ENCODE measurements at places on chromosomes 7 and 10.

- peak; percentile 28 for DNase-seq
Observed at GRCh38 chr7:121547544-121548092, 151.5 kb upstream of the FAM3C start.

DNA sequence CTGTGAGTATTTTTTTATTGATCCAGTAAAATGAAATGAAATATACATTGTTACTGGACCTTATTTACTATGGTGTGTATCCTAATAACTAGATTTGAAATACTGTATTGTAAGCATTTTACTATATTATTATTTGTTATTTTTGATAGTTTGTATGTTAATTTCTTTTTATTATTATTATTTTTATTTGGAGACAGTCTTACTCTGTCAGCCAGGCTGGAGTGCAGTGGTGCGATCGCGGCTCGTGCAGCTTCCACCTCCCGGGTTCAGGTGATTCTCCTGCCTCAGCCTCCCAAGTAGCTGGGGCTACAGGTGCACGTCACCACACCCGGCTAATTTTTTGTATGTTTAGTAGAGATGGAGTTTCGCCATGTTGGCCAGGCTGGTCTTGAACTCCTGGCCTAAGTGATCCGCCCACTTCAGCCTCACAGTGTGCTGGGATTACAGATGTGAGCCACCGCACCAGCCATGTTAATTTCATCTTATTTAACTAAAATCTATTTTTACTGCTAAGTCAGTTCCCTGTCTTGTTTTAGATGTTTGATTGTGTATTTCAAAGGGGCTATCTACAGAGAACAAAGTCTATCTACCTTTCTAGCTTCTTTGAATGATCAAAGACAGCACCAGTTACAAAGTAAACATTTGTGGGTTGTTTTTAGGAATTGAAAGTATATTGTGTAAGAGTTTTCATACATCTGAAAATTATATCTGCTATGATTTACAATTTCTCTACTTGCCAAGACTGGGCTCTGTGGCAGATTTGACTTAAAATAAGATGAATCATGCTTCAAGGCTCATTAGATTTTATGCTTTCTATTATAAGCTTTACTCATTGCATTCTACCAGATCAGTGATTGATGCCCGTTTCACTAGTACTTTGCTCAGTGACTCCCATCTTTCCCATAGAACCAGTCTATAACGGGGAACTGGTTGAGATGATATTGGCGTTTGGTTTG is 41.6 kb downstream of the CDC123 start:
- no peak for DNase-seq

DNA sequence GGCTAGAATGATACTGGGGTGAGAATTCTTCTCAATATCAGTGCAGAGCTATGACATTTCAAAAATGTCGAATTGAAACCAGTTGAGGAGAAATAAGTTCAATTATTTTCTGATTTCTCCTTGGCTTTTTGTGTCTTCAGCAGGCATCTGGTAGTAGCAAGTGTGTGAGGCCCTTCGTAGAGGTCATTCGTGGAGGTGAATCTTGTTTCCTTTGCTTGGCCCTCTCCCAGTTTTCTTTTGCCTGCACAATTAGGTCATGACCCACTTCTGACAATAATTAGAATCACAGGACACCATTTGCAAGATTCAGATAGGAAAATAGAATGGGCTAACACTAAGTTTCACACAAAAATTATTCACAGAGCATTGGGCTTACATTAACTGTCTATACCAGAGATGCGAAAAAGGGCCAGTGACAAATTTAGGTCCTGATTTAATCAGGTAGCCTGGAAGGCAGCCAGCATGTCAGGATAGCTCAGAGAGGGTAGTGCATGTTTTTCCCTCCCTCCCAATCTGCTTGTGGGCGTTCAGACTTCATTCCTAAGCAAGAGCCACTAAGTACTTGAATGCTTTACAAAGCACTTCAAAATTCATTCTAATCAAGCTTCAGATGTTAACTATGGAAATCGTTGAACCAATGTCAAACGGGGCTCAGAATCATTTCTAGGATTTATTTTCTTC is 24.0 kb upstream of the A1CF start:
- DNase-seq = no peak

GRCh38 chr10:92219559-92219958 is 71.3 kb downstream of the CPEB3 start:
- DNase-seq = no peak

DNA sequence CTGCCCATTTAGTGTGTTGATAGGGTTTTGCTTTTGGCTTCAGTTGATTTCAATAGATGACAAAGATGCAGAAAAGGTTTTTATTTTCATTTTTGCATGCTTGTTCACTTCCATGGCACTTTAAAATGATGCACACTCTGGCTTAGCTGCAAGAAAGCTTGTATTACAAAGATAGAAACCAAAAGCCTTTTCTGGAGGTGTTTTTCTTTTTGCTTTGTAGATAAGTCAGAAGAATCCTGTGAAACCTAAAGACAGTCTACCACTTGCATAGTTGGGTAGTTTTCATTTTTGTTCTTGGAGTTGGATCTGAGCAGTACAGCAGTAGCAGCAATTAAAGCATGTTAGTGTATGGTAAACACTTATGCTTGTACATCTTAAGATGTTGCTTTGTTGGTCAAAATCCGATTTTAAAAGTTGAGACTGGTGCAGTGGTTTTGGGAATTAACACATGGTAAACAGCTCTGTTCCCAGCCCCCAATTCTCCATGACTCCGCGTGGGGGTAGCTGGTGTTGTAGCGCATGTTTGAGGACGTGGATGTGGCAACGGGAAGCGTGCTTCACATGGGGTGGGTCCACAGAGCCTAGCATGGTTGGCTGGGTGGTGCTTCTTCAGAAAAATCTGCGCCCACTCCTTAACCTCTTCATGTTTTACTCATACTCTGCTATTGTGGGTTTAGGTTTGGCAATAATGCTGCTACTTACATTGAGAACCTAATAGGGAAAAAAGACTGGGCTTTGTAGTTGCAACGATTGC is 19.8 kb downstream of the CCNY start:
- no peak for DNase-seq

DNA sequence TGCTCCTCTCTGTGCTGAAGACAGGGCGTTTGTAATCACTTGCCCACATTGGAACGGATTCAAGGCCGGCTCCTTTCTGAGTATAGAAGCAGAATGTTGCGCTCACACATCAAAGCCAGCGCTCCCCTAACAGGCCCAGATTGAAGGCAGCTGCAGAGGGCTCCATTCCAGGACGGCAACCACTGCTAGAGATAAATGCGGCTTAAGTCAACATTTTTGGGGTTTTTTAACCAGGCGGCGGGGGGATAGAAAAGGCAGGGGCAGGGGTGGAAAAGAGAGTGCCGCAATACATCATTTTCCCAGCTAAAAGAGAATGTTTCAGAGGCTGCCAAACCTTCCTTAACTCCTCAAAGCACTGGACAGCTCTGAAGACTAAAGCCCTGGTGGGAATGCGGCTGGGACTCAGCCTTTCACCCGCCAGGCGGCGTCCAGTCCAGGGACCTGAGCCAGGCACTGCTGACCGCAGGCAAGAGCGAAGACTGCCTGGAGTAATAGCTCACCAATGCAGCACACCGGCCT is 189.6 kb downstream of the TNS3 start:
- no peak for DNase-seq

DNA sequence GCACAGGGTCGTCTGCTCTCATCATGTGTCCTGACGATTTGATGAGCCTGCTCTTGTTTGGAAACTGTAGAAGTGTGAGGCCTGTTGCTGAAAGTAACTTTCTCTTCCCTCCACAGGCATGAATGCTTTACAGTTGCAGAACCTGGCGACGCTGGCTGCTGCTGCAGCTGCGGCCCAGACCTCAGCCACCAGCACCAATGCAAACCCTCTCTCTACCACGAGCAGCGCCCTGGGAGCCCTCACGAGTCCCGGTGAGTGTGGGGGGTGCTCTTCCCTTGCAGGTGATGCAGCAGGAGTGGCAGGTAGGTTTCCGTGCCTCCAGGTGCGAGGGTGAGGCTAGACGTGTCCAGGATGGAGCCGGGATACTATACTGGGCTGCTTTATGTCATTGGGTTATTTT is 270.6 kb downstream of the CELF2 start:
- no peak for DNase-seq

DNA sequence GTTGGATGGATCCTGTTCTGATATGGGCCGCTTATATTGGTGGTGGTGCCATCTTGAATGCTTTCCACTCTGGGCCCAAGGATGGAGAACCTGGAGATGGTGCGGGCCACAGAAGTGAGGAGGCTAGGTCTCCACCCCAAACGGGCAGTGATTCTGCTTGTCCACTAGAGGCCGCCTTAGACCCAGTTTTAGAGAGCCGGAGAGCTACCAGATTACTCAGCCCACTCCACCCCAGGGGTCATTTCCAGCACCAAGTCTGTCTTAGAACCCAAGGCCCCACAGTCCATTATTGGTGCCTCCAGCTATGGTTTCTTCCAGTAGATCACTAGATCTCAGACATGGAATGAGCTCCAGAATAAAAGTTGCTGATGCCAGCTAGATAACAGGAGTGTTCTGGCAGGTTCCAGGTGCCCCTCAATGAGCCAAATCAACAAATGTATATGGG is 11.8 kb upstream of the CAMK2G start:
- no peak for DNase-seq

DNA sequence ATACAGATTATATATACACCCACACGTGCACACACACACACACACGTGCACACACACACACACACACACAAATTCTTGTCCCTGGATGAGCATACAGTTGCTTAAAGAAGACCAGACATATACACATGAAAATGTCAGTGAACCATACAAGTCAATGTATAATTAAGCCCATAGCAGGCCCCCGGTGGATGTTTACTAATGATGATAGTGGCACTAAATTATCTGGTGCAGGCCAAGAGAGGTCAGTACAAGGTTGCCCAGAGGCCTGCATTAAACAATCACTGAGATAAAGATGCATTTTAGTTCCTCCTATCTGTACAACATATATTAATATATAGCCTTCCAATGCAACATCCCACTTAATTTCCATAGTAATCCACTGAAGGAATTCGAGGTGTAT is 860.5 kb downstream of the LRMDA start:
- DNase-seq = no peak

DNA sequence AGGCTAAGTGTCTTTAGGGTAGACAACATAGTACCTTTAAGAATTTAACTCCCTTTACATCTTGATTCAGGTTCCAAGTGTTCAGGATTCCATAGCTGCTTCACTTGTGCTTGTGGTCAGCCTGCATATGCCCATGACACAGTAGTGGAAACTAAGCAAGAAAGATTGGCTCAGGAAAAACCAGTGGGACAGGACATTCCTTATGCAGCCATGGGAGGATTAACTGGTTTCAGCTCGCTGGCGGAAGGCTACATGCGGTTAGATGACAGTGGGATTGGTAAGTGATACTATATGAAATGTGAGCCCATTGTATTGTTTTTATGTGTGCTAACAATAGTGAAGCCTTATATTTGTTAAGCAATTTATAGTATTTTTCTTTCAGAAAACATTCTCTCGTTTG is 11.3 kb downstream of the FAM221A start:
- DNase-seq = no peak

DNA sequence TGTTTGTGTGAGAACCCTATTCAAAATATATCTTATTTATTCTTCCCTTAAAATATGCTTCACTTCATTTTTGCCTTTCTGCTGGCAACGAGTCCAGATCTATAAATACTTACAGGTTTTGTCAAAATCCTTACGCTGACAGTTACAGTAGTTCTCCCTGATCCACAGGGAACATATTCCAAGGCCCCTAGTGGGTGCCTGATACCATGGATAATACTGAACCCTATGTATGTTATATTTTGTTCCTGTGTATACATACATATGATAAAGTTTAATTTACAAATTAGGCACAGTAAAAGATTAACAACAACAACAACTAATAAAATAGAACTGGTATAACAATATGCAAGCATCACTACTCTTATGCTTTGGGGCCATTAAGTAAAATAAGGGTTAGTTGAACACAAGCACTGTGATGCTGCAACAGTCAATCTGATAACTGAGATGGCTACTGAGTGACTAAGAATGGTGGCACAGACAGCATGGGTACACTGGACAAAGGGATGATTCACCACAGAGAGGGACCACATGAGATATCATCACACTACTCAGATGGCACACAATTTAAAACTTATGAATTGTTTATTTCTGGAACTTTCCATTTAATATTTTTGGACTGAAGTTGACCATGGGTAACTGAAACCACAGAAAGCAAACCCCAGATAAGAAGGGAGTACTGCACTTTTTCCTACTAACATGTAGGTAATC is 29.4 kb upstream of the PCGF5 start:
- no peak for DNase-seq

- no peak for DNase-seq
Observed at GRCh38 chr10:3898821-3899220, 113.8 kb upstream of the KLF6 start.

GRCh38 chr7:816751-817671 is 15.3 kb upstream of the SUN1 start:
- DNase-seq = no peak

- DNase-seq = no peak
Observed at GRCh38 chr10:28692050-28692449, 14.7 kb downstream of the BAMBI start.

- DNase-seq = no peak
Observed at GRCh38 chr7:108604307-108605077, 34.8 kb downstream of the DNAJB9 start.

- no peak for DNase-seq
Observed at GRCh38 chr10:18145652-18146051, 5.4 kb downstream of the CACNB2 start.

DNA sequence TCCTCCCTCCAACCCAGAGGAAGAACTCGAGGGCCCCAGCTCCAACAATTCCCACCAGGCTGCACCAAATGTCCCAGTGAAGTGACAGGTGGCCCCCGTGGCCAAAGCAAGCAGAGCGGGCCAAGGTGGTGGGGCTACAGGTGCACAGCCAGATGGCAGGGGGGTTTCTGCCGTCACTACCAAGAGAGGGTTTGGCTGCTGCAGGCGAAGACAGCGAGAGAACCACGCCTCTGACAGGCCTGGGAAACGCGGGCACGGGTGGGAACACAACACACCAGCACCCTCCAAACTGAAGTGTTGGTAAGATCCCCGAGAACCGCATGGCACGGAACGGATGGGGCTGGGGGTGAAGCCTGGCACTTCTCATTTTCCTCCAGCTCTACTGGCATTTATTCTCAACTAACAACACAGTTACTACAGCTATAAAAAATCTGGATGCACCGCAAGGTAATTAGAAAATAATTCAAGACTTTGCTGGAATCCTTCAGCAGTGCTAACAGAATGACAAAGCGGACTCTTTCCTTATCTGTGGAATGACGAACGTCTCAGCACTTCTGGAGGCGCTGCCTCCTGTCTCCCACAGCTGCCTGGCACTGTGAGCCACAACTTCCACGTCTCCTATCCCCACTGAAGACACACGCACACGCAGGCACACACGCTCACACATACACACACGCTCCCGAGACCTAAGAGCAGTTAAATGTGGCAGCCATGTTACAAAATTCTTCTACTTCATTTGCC is 167.9 kb downstream of the TCERG1L start:
- DNase-seq = no peak

DNA sequence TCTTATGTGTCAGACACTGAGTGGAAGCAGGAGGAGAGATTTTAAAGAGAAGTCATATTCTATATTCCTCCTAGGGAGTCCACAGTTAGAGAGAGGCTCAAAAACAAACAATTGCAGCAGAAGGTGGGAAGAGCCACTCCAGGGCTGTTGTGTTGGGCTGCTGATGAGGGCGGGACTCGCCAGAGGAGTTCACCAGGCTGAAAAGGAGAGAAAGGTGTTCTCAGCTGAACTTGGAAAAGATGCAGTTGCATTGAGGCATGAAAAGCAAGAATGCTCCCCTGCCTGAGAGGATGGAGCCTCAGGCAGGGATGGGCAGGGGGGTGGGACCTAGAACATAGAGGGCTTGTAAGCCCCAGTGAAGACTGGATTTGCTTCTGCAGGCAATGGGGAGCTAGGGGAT is 324.2 kb downstream of the CXCL12 start:
- DNase-seq = no peak

GRCh38 chr10:118563373-118563890 is 32.0 kb downstream of the PRLHR start:
- no peak for DNase-seq
